ENCODE measurements at places on chromosomes 12 and 14. TPM values are rescaled to one million over a fixed set of nuclear protein-coding genes. Genes with fewer than 3 reads are reported as not detected.

TCHP gene
- total RNA-seq: 8.3 TPM

ALX1 gene
- not detected for total RNA-seq

IFI27 gene
- total RNA-seq: 16.2 TPM

OTOGL gene
- 0.81 TPM for total RNA-seq

ADAMTS20 gene
- total RNA-seq: not detected

TRPV4 gene
- total RNA-seq: 1.1 TPM

TUBA1C gene
- total RNA-seq: 449 TPM

ZDHHC22 gene
- total RNA-seq: not detected

SPX gene
- total RNA-seq: 0.97 TPM
